ENCODE measurements at places on chromosomes 2 and 18.

DNA sequence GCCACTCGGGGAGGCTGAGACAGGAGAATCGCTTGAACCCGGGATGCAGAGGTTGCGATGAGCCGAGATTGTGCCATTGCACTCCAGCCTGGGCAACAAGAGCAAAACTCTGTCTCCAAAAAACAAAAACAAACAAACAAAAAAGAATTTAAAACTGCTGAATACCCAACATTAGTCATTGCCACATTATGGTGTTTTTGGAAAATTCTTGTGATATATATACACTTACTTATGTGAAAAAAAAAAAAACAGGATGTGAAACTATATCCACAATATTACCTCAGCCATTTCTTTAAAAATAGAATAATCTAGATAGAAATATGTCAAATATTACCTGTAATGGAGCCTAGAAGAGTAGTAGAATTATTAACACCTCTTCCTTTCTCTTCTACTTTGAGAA, 288.3 kb upstream of the FN1 start:
- no peak for DNase-seq

DNA sequence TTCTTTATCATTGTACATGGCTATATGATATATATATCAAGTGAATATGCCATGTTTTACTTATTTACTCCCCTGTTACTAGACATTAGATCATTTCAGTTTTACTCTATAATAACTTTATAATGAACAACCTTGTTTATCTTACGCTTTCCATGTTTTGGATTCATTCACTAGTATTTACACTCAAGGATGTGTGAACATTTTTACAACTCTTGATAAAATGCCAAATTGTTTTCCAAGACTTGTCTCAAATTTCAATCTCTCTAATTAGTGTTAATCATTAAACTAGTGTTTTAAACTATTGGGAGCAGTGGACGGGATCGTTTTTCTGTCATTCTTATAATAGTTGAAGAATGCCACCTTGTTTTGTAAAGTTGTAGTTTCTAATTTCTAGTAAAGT, 51.5 kb upstream of the B3GNT7 start:
- DNase-seq = no peak

DNA sequence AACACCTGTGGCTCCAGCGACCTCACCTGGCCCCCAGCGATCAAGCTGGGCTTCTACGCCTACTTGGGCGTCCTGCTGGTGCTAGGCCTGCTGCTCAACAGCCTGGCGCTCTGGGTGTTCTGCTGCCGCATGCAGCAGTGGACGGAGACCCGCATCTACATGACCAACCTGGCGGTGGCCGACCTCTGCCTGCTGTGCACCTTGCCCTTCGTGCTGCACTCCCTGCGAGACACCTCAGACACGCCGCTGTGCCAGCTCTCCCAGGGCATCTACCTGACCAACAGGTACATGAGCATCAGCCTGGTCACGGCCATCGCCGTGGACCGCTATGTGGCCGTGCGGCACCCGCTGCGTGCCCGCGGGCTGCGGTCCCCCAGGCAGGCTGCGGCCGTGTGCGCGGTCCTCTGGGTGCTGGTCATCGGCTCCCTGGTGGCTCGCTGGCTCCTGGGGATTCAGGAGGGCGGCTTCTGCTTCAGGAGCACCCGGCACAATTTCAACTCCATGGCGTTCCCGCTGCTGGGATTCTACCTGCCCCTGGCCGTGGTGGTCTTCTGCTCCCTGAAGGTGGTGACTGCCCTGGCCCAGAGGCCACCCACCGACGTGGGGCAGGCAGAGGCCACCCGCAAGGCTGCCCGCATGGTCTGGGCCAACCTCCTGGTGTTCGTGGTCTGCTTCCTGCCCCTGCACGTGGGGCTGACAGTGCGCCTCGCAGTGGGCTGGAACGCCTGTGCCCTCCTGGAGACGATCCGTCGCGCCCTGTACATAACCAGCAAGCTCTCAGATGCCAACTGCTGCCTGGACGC, 4.9 kb downstream of the GPR35 start:
- no peak for DNase-seq

GRCh38 chr18:76972846-76973519, 150.6 kb downstream of the ZNF236 start:
- no peak for DNase-seq

DNA sequence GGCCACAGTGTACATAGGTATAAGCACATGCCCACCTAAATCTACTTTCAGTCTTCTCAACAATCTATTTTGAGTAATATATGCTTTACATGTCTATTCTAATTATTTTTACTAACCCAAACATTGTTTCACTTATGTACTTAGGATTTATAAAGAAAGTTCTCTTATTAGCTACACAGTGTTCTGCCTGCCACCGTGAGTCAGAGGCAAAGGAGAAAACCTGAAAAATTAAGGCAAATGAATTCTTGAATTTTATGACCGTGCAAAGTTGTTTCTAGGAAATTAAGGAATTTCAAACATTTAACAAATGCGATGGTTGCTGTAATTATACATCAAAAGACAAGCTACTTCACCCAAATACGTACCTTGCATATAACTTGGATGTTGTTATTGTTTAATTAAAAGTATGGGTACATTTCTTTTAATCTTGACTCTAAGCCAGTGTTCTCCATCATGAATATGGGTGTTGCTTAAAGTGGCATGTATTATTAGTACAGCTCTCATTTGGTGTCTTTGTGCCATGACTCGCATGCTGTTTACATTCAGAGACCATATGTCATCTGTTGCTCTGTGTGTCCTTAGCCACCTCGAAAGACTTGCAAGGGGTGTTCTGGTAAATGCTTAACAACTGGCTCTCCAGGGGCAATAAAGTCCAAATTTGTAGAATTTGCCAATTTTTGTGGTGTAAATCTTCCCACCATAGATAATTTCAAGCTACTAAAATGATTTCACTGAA, 154.3 kb upstream of the FN1 start:
- DNase-seq = no peak

GRCh38 chr2:233828546-233829192, 25.7 kb downstream of the HJURP start:
- no peak for DNase-seq
